ENCODE measurements at places on chromosomes 1 and 21.

- peak; percentile 15 for DNase-seq
These were observed 529 bp downstream of the MPZL1 start for GRCh38 chr1:167722152-167722869.

DNA sequence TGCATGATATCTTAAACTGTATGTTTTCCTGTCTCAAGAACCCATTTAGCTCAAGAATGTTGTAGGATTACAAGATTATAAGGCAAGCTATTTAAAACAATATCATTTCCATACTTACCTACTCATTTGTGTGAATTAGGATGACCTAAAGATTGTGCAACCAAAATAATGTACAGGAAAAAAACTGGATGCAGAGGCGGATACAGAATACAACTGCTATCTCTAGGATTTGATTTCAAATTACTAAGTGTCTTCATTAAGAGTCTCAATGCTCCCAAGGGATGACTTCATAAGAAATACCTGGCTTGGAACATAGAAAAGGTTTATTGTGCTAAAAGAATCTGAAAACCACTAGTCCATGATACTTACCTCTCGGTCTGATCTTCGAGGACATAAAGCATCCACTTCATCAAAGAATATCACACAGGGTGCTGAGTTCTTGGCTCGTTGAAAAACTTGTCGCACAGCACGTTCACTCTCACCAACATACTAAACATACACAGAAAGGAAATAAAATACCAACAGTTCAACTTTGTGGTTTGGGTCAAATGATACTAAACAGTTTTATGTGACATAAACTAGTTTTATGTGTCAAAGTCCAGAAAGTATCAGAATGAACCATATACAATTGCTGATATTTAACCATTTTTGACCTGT is 54.9 kb downstream of the NVL start:
- DNase-seq, result no peak

- DNase-seq, result no peak
These were observed 113.0 kb upstream of the VAV3 start for GRCh38 chr1:108077991-108078390.

DNA sequence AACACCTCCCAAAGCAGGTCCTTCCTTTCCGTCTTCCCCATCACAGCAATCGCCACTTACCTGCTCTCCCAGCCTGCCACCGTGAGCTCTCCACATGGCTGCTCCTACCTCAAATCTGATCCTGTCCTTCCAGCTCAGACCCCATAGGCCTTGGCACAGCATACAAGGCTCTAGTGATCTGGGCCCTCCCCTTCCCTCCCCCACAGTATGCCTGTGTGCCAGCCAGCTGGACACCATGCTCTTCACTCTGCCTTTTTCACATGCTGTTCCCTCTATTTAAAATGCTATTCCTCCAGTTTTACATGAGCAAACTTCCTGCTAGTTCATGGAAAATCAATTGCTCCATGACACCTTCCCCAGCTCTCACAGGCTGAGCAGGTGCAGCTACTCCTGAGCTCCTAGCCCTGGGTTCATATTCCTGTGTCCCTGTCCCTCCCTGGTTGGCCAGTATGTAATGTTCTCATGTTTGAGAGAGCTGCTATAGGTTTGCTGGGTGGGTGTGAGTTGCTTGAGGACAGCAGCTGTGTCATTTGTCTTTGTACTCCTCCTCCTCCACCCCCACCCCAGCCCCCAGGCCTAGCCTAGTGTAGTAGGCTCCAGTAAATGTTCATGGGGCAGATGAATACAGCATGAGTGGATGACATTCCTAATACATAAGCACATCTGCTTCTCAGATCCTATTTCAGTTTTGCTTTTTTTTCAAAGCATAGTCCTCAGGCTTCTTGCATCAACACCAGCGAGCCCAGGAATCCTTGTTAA is 6.3 kb upstream of the TNNT2 start:
- DNase-seq, result no peak

- no peak for DNase-seq
These were observed 90.8 kb upstream of the SLC25A33 start for GRCh38 chr1:9448132-9449109.

GRCh38 chr21:29481641-29482040 is 182.9 kb downstream of the BACH1 start:
- DNase-seq, result no peak

- no peak for DNase-seq
These were observed 68.7 kb downstream of the MAP10 start for GRCh38 chr1:232873931-232874330.

DNA sequence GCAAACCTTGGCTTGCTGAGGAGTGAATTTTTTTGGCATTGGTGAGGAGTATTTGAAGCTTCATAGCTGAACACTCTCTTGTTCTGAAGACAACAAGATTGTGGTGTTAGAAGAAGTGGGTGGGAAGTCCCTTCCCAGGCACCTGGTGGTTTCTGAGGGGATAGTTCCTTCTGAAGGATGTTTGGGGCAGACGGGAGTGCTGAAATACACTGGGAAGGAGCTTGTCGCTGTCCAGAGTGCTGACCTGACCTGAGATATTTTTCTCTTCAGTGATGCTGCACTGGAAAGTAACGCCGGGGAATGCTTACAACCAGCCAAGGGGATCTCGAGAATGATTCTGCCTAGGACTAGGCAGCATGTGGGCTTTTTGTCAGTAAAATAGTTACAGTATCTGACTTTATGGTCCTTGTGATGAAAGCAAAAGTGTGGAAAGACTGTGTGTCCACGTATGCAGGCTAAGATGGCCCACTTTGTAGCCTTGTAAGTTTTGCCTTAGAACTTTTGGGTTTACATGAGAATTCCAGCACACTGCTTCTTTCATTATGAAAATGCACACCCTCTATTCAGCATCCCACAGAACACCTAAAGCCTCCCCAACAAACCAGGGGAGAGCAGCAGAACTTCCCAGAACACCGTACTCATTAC is 33.1 kb upstream of the NFASC start:
- DNase-seq, result no peak

DNA sequence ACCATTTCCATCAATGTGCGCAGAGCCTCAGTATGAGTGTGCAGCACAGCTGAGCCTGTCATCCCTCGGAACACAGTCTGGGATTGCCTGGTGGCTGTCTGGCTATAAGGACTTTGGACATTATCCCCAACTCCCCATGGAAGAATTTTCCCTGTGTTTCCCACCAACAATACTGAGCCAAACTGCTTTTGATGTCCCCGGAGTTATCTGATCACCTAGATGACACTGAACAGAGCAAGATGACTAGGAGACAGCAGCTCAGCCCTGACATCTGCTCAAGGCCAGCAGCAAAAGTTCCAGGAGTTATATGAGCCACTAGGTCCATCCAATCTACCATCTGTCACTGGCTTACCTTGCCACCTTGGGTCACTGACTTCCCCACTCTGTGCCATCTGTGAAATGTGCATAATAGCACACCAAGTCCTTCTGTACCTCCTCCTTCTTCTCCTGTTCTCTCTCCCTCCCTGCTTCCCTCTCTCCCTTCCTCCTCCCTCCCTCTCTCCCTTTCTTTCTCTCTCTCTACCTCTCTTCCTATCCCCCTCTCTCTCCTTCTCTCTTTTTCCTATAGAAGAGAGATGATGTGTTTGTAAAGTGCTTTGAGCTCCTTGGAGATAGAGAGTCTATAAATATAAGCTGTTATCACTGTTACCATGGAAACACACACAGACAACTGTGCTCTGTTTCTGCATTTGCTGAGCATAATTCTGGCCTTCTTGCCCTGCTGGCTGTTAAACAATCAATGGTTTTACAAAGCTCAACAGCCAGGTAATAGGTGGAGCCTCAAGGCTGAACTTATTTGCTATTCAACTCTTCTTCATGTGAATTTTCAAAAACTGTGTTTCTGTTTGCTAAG is 19.7 kb upstream of the ATP1B1 start:
- no peak for DNase-seq

DNA sequence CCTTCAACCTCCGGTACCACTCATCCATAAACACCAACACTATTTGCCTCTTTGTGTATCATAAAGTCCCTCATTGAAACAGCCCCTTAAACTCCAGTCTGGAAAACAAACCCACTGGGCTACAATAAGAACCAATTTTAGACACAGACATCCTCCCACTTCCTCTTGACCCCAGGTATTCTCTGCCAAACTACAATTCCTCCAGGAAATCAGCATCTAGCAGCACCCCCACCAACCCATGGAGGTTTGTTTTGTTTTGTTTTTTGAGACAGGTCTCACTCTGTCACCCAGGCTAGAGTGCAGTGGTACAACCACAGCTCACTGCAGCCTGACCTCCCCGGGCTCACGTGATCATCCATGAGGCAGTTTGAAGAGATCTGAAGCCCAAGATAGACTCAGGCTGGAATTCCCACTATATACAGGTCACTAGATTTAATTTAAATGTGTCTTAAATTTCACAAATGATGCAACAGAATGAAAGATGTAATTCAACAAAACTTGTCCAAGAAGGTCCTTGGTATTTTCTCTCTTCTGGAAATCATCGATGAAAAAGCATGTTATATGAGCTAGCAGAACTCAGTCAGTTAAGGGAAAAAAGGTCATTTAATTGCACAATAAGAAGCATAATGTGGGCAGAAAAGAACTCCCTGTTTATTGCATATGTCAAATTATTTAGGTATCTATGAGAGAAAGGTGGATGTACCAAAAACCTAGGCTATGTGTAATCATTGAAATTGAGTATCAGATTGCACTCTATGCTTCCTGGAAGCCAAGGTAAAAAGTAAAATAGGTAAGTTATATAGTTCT is 30.3 kb downstream of the TCP10L start:
- DNase-seq, result no peak

DNA sequence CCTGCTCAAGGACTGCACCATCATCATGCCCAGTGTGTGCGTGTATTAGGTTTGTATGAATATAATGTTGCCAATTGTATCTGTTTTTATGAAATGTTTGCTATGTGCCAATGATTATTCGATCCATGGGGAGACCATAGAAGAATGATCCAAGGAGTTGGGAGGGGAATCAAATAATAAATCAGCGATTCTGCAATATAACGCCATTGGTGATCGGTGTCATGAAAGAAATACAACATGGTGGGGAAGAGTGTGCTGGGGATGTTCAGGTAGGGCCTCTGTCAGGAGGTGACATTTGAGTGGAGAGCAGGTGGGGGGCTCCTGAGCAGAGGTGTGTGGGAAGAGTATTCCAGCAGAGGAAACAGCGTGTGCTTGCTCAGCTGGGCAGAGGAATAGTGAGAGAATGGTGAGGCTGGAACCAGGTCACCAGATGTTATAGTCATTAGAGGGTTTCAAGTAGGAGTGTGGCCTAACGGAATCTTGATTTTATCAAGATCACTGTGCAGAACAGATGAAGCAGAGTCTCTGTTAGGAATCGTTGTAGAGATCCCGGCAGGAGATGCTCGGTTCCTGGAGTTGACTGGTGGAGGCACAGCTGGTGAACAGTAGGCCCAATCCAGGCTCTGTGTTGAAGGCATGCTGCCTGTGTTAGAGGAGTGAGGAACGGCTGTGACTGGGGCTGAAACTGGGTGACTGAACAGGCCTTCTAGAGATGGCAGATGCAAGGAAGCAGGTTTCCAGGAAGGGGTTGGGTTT is 2.9 kb upstream of the ZNF496 start:
- DNase-seq, result no peak

- no peak for DNase-seq
These were observed 16.3 kb downstream of the ATG4C start for GRCh38 chr1:62800281-62800680.

DNA sequence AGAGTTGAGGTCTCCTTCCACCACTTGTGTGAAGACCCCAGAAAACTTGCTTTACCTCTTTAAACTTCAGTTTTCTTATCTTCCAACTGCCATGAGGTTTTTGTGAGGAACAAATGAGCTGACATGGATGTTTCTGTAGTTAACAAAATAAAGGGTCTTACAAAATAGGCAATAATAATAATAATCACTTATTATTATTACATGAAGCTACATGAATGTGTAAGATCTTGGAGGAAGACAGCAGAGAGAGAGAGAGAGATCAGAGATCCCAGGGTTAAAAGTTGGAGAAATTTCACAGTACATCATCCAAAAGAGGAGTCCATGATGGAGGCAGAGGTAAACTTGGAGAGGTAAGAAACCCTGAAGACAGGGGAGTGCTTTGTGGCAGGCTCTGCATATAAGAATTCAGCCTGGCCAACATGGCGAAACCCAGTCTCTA is 10.7 kb downstream of the RCC1 start:
- DNase-seq, result no peak

DNA sequence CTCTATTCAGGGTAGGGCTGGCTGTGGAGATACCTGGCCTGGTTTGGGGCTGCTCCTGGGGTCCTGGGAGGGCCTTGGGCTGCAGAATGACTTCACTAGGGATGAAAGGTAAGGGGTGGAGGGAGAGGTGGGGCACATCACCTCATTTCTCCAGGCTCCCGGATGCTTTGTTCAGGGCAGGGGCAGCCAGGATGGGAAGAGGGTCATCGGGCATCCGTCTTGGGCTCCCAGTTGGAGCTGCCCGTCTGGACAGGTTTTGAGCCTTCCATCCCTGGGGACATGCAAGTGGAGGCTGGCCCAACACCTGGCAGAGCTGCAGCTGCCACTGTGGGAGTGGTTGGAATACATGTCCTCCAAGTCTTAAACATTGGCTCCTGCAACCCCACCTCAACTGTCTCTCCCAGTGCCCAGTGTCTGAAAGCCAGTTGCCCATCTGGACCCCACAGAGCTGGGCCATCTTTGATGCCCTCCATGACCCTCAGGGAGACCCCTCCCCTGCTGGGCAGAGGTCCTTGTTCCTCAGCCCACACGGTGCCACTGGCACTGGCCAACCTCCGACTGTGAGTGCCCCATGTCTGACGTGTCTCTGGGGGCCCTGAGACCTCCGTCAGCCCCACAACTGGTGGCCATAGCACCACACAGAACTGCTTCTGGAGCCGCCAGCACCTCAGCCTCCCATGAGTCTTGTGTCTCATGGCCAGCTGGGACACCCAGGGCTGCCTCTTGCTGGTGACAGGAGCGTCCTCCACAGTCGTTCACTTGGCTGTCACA is 52.8 kb downstream of the TRIM11 start:
- no peak for DNase-seq

DNA sequence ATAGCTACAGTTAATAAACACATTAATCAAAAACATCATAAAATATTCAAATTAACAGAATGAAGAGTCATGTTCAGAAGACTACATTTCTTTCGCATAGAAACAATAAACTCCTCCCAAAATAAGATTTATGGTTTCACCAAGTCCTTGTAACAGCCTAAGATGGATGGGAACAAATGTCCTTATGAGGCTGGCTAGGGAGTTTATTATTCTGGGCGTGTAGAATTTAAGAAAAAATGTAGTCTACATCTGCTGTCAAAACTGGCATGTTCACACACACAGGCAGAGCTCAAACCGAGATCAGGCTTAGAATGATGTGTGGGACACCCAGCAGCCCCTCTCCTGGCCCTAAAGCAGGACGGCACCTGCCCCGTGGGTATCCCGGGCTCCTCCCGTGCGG is 101.1 kb downstream of the NPHP4 start:
- no peak for DNase-seq

- DNase-seq, result no peak
These were observed 16.6 kb upstream of the ADORA3 start for GRCh38 chr1:111520053-111520452.

DNA sequence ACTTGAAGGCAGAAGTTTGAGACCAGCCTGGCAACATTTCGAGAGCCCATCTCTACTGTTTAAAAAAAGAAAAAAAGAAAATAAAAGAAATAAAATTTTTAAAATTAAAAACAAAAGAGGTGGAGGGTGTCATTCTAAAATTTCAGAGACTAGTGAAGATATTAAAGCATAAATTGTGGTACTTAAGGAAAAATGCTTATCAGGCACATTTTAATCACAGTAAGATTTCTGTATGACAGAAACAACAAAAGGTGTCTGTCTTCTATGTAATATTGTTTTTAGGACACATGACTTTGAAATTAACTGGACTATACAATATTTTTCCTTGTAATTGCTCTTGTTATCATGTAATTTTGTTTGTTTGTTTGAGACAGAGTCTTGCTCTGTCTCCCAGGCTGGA is 4.6 kb downstream of the WASF2 start:
- no peak for DNase-seq

- DNase-seq, result no peak
These were observed 84.0 kb downstream of the IGSF21 start for GRCh38 chr1:18191481-18192155.

All from hematopoietic multipotent progenitor cell treated with erythropoietin and hydrocortisone succinate and interleukin-3 and kit ligand, for 17 days (in vitro differentiated cells).